ENCODE measurements at places on chromosomes 2 and 18.

DNA sequence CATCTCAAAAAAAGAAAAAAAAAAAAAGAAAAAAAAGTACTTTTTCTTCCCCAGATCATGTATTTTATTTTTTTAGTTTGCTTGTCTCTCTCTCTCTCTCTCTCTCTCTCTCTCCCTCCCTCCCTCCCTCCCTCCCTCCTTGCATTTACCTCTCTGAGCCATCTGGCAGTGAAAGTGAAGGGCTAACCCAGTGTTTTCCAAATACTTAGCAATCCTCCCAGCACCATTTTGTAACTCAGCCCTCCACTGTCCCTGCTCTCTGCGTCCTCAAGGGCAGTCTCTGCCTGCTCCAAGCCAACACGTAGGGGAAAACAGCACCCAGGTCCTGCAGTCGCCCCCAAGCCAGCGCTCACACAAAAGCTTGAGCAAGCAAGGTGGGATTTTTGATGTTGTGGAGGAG is 19.6 kb upstream of the TEX44 start:
- DNase-seq = no peak

DNA sequence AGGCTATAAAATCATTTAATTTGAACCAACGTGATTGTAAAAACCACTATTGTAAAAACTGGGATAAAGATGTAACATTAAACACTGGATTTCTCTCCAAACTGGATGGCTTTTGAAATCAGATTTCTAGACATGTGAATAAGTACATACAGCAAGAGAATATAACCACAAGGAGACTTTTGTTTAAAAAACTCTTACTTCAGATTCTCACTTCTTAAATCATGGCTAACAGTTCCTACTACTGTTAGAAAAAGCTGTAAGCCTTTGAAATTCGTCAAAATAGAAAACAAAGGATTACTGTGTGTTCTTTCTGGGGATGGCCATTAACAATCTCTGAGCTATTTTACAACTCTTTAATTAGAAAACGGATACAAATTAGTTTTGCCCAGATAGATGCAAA is 39.4 kb upstream of the SH3BP4 start:
- DNase-seq = no peak

DNA sequence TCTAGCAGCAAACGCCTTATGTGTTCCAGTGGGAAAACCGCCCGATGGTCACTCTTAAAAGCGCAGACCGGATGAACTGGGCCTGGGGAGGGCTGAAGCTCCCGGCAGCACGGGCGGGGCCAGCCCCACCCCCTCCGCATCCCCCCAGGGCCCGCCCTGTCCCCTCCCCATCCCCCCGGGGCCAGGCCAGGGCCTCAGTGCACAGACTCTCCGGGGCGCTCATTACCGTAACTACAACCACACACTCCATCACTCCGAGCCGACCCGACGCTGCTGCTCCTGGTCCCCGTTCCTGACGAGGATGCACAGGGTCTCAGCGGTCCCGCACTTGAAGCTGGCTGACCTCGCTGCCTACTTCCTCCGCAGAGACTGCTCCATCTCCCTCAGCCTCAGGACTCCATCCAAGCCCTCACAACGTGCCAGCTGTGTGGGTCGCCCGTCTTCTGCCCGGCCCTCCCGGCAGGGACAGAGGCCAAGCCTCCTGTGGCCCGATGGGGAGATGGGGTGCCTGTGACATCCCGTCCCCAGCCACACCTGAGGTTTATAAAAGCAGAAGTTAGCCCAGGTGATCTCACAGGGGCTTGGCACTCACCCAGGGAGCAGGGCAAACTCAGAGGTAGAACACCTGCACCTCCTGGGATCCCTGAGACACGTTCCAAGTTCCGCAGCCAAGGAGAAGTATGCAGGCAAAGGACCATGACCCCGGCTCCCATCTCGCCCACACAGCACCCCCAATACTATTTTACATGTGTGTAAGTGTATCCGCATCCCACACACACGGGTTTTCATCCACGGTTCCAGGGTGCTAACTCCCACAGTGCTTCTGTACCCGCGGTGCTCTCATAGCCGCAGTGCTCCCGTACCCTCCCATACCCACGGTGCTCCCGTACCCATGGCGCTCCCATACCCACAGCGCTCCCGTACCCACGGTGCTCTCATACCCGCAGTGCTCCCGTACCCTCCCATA is 36.0 kb downstream of the SLC66A2 start:
- no peak for DNase-seq

DNA sequence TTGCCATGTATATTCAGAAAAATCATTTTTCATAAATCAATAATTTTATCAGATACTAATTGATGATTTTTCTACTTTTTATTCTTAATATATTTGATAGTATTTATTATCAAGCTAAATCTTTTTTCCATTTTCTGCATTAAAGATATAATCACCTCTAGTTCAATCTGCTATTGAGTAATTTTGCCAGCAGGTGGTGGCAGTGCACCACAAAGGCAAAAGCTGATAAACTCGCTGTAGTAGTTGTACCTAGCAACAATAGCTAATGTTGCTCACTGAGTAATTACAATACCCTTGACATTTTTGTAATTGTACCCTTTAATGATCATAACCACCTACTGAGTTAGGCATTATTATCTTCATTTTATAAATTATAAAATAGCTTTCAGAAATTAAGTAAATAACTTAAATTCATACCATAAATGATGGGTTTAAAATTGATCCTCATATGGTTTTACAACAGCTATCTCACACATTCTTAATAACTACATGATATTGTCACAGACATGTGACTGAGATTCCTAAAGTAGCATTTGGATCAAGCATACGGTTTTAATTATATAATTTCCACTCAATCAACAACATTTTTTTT is 52.0 kb upstream of the CALCRL start:
- peak; percentile 25 for DNase-seq

DNA sequence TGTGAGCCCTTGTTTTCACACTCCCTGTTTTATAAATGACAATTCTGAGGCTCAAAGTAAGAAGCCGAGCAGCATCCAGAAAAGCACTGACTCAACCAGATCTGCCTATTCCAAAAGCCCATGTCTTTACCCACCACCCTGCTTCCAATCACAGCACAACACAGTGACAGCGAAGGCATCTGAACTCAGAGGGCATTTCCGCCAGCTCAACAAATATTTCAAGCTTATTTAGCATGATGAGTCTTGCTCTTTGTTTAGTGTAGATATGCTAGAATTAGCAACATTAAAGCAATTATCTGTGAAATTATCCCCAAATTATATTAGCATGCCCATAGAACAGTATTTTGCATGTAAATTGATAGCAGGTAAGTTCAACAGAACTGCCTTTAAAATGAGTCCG is 359.1 kb upstream of the RAB6C start:
- no peak for DNase-seq

DNA sequence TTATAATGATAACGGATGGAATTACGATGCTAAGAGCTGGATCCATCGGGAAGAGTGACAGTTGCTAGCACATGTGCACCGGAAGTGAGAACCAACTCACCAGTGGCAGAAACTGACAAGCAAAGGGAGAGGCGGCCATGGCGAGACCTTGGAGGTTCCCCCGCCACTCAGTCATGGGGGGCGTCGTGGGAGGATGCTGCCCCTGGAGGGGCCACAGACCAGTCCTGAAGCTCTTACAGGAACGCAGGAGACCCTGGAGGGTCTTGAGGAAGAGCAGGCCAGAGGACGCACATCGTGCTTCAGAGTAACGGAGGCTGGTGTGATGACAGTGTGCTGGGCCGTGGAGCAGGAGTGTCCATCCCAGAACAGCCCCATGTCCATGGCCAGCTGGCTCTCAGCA is 53.1 kb upstream of the KCNG2 start:
- no peak for DNase-seq

- DNase-seq = no peak
Measured at GRCh38 chr2:185857691-185858090, 119.1 kb downstream of the FSIP2 start.

- no peak for DNase-seq
Measured at GRCh38 chr2:69955029-69955428, 6.4 kb downstream of the ASPRV1 start.

DNA sequence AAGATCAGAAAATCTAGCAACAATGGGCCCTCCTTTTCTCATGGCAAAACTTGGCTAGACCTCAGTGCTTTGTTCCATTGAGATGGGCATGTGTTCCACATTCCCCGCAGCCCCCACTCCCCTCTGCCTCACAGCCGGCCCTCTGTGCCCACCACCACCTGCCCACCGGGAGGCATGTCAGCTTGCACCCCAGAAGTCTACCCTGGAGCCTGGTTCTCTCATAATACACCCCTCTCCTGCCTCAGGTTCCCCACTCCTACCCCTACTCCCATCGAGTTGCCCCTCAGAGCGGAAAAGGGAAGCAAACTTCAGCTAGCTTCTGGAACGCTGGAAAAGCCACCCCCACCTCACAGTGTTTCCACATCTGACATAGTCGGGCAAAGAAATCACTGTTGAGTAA is 219.0 kb downstream of the ANAPC1 start:
- no peak for DNase-seq

DNA sequence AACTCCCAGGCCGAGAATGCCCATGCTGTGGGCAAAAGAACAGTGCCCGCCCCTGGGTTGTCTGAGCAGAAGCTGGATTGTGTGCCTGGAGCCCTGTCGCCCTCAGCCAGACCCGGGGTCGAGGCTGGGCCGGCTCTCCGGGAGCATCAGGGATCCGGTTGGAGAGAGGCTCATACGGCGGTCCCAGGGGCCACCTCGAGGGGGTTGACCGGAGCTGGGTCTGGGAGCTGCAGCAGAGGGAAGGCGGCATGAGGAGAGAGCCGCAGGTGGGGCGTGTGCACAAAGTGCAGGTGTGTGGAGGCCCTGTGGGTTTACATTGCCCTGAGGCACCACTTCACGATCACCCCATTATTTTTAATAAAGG is 39.5 kb downstream of the MBP start:
- no peak for DNase-seq

DNA sequence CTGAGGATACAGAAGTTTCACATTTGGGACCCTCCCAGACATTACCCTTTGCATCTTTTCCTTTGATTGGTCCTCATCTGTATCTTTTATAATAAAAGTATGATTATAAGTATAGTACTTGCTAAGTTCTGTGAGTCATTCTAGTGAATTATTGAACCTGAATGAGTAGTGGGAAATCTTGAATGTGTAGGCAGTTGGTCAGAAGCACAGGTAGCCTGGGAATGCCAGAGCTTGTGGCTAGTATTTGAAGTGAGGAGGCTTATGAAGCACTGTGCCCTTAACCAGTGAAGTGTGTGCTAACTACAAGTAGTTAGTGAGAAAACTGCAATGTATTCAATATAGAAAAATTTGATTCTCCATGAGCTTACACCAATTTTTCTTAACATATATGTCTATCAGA is 257.6 kb downstream of the GRB14 start:
- DNase-seq = no peak

DNA sequence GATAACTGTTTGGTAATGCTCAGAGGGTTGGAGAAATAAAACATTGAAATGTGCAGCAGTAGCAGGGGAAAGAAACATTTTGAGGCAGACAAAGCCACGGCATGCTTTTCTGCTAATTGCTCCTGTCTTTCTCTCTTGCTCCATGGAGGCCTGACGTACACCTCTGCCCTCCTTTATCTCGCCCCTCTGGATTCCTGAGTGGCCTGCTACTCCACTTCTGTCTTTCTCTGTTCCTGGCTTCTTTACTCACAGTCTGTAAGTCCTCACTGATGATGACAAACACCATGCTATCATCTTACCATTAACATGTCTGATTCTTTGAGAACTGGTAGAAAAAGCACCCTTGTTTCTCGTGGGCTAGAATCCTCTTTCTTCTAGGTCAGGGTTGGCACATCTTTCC is 392.9 kb downstream of the MEIS1 start:
- no peak for DNase-seq

DNA sequence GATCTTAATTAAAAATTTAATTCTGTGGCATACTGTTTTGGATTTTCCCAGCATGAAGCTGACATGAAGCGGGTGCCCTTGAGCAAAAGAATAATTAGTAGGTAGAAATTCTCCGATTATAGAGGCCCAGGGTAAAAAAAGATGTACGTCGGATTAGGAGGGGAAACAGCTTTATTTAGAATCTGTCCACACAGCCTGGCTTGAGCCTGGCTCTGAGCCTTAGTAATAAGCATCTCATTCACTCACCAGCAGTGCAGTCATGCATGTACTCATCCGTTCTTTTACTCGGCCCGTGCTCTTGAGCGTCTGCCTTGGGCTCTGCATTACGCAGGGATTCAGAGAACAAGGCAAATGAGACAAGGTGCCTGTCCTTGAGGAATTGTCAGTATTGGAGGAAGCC is 219.3 kb downstream of the AGAP1 start:
- DNase-seq = no peak

DNA sequence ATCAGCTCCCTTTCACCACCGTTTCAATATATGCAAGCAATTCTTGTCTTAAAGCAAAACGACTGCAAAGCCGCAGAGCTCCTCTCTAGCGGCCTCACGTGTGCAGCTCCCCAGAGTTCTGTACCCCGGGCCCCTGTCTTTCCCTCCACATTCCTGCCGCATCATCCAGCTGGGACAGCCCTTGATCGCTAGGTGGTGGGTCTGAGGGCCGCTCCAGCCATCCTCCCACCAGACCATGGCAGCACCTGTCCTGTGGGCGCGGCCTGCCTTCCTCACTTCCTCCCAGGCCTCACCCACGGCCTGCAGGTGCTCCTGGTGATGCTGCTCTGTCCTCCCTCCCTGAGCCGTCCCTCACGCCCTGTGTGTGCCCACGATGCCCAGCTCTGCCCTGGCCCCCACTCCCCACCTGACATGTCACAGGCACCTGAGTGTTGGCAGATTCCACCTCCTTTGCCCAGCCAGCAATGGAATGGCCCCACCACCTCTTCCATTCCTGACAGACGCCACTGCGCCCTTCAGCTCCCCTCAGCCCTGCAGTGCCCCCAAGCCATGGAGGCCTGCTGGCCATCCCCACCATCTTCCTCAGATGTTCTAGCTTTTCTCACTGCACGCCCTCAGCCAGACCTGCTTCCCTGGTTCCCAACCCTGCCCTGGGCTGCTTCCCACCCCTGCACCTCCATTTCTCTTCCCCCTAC is 15.3 kb upstream of the ALLC start:
- no peak for DNase-seq

DNA sequence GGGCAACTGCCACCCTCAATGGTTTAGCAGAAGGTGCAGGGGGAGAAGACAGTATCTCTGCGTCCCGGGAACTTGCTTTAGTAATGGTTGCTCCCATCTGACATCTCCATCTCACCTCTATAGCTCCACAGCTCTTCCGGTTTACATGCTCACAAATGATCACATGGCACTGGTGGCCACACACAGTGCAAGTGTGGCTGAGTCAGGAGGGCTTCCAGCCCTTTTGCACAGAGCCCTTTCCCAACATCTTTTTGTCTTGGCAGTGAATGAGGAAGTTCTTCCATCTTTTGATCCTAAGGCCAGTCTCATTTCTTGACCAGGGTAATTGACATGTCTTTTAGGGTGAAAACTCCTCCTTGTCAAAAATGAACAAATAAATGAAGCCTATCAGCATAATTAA is 347.7 kb downstream of the LPIN1 start:
- no peak for DNase-seq

All from stimulated activated CD4-positive, alpha-beta T cell treated with anti-CD3 and anti-CD28 coated beads, TNF-alpha, amount 100 ng/mL, for 24 hours (primary cell).